CD4-positive, alpha-beta T cell treated with Interleukin-1 beta for 1 hour (primary cell): ENCODE measurements at places on chromosomes 3 and 15.

DNA sequence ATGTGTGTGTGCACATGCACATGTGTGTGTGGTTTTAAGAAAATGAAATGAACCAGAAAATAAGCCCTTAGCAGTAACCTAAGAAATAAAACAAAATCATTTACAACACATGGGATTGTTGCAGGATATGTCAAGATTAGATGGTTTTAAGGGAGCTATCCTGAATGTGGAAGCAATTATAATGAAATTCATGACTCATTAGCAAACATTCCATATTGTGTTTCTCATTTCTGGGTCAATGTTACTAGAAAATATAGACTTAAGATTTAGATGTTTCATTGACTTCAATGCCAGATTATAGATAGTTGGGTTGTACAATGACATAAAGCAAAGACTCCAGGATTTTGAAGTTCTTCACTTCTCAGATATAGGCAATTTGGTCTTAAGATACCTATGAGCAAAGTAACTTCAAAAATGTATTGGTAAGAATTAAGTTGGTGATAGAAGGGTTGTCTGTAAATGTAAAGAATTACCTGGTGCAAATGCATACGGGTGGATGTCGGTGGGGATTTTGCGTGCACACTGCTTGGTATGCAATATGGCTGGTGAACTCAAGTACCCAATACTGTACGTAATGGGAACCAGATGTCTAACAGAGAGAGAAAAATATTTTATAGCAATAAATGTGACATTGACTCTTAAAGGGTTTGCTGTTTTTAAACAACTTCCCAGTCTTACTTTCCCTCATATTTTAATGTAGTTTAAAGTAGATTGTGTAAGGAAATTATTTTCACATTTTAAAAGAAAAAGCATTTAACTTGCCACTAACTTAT is 53.9 kb upstream of the NR2F2 start:
- DNase-seq: no peak

DNA sequence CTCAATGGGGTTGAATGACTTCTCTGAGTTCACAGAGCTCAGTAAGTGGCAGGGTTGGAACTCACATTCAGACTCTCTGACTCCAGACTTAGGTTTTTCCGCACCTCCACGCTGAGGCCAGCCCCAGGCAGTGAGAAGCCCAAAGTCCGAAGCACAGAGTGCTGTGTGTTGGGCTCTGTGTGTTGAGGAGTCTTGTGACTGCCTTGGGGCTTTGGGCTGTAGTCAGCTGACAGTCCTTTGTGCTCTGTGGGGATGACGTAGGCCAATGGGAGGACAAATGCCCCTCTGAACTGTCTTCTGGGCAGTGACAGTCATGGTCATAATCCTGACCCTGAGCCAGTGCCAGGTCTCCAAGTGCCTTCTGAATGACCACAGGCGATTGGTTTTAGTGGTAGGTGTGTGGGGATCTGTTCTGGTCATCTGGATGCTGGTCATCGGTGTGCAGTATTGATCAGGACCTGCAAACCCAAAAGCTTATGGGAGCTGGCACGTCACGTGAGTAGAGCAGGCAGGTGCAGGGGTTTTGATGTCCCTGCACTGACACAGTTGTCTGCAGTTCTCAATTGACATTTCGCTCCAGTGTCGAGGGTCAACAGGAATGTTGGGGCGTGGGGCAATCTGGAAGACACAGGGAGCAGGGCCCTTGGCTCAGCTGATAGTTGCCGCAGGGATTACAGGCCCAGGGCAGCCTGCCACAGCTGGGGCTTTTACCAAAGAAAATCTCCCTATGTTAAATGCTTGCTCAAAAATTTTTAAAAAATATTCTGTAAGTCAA is 45.3 kb downstream of the CAPN3 start:
- DNase-seq: no peak

DNA sequence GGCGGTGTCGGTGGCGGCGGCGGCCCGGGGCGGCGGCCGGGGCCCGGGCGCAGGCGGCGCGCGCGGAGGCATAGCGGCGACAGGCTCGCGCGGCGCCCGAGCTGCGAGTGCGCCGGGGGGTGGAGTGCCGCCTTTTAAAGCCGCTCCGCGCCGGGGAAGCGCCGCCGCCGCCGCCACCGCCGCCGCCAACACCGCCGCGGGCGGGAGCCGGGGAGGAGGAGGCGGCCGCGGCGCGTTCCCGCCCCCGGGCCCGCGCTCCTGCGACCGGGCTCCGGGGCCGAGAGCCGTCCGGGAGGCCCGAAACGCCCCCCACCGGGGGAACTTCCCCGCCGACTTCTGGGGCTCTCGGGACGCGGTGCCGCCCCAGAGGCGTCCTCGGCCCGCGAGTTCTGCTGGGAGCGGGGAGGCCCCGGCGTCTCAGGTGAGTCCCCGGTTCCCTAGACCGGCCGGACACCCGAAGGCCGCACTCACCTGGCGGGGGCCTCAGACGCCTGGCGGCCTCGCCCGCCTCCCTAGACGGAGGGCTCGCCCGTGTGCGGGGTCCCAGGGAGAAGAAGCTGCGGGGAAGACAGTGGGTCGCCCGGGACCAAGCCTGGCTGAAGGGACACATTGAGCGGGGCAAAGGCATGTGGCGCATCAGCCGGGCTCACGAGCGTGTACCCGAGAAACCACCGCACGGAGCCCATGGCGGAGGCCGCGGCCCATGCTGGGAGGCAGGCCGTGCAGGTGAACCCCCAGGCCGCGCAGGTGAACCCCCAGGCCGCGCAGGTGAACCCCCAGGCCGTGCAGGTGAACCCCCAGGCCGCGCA is at the start of gene PCSK6:
Gene PCSK6, minus strand, starts transcription at position 109 of the 809 bp plus-strand sequence. Its CDS starts 37 bp downstream, at position 72.
- DNase-seq: no peak

DNA sequence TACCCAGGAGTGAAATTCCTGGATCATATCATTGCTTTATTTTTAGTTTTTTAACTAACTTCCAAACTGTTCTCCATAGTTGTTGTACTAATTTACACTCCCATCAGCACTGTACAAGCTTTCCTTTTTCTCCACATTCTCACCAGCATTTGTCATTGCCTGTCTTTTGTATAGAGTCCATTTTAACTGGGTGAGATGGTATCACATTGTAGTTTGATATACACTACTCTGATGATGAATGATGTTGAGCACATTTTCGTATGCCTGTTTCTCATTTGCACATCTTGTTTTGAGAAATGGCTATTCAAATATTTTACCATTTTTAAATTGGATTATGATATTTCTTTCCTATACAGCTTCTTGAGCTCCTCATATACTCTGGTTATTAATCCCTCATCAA is 1586.6 kb downstream of the SI start:
- no peak for DNase-seq

GRCh38 chr3:124119056-124119716 is 127.3 kb upstream of the ROPN1 start:
- no peak for DNase-seq

DNA sequence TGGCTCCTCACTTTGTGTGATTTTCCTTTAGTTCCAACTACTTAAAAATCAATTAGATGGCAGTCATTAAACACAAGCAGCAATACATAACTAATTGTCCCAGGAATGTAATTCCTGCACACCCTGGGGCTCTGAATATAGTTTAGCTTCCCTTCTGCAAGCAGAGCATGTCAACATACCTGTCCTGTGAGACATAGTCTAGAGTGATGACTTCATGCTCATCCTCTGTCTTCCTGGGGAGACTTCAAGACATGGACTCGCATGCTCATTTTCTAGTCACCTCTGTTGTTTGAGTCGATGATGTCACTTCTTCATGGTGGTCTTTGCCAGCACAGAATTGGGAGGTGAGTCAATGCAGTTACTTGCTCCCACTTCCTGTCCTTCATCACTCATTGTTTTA is 15.7 kb downstream of the C3orf52 start:
- no peak for DNase-seq

DNA sequence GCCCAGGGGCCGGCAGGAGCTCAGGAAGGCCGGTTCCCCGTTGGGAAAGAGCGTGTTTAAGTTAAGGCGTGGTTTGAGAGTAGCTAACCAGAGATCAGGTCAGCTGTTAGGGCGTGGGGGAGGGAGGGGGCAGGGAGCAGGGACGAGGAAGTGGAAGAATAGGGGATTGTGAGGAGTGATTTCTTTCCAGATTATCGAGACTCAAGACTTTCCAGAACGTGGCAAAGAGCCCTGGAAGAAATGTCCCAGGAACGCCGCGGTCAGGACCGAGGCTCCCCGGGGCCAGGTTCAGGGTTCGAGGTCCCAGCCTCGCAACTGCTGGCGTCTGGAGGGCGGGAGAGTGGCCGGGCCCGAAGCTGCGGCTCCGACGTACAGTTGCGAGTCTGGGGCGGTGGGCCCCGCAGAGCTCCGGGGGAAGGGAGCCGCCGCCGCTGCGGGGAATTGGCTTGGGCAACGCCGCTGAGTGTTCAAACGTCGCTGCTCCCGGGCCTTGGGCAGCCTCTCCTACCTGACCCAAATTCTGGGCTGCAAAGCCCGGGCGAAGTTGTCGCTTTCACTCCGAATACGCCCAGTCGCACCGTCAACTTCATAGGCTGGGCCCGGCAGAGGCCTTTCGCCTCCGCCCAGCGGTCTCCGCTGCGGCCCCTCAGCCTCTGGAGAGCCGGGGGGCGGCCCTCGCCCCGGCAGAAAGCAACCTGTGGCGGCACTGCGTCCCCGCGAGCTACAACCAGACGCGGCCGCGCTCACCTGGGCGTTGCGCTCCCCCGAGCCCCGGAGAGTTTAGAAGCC is 9.5 kb downstream of the ISL2 start:
- DNase-seq: no peak

- DNase-seq: no peak
Measured at GRCh38 chr3:151709847-151710246, 23.9 kb upstream of the AADACL2 start.
